ENCODE measurements at places on chromosomes 5 and 9.

- DNase-seq, result no peak
Measured at GRCh38 chr9:14186096-14186495, 127.8 kb downstream of the NFIB start.

DNA sequence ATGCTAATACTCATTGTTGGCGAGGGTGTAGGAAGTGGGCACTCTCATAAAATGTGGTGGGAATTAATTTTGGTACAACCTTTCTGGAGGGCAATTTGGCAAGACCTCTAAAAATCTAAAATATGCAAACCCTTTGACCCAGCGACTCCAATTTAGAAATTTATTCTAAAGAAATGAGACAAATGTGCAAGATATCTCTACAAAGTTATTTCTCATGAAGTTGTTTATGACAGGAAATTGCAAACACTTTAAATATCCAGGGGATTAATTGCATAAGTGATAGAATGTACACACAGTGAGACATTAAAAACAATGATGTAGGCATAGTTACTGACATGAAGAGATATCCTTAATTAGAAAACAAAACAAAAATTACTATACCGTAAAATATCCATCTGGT is 246.3 kb upstream of the MAP3K1 start:
- DNase-seq, result no peak

GRCh38 chr5:125894383-125894782 is 528.8 kb upstream of the GRAMD2B start:
- DNase-seq, result no peak

DNA sequence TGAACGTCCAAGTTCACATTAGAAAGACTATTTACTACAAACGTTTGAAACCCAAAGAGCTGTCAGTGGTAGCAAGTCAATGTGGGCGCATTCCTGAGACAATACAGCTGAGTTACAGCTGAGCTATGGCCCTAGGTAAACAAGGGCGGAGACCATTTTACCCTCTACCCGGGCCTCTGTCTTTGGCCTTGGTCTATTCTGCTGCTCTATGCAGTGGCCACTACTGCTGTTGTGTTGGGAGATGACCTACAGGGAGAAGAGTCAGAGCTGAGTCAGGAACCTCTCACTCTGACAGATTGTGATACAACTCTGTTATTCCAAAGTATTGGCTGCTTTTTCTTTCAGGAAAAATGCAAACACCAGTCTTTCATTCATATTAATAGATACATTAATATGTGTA is 700.6 kb downstream of the SEMA5A start:
- no peak for DNase-seq

DNA sequence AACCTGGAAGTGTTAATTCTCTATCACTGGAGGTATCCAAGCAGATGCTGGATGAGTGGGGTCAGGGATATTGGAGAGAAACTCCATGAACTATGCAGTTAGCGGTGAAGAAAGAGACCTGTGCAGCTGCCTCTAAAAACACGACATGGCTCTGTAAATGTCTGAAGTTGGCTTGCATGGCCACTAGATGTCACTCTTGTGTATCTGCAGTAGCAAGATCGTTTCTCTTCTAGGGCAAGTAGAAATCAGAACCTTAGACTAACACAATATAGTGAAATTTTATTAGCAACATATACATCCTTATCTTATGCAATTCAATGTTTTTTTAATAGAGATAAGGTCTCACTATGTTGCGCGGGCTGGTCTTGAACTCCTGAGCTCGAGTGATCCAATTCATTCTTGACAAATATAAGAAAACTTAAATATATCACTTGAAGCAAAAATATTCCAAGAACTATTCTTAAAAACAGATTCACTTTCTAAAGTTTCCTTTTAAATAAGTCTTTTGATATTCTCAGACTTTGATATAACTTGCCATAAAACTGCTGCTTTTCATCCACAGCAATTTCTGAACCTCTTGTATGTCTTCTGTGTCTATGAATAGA is 2.9 kb downstream of the OR2S2 start:
- DNase-seq, result peak; percentile 57

DNA sequence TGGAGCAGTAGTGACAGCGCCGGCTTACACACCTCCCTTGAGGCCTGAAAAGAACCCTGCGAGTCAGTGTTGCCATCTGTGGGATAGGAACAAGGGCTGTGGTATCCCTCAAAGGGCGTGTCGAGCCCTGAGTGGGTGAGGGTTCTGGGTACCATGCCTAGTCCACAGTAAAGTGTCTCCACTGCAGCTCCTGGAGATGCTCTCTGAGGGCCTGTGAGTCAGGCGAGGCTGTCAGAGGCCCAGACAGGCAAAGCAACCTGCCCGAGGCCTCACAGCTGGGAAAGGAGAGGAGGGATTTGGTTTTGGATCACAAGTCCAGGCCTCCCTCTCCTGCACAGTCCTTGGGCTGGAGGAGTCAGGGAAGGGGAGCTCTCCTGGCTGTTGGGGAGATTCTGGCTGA is 6.1 kb downstream of the PRRX2 start:
- DNase-seq, result peak; percentile 43

- no peak for DNase-seq
Measured at GRCh38 chr5:150639751-150640150, 709 bp upstream of the SYNPO start.

Measured in stimulated activated CD4-positive, alpha-beta T cell treated with anti-CD3 and anti-CD28 coated beads, Interleukin-15, amount 100 ng/mL, for 24 hours (primary cell).